Esophagus squamous epithelium (tissue), 5 donors: ENCODE measurements at places on chromosomes 1 and 21.

- no peaks in the 10 kb centered on the region for H3K4me1 ChIP-seq
- H3K36me3 ChIP-seq, result peaks cover 6% of the 10 kb centered on the region
- no peak overlapping the region for H3K4me3 ChIP-seq
Observed at GRCh38 chr1:247156787-247157232, 15.0 kb downstream of the ZNF124 start.

DNA sequence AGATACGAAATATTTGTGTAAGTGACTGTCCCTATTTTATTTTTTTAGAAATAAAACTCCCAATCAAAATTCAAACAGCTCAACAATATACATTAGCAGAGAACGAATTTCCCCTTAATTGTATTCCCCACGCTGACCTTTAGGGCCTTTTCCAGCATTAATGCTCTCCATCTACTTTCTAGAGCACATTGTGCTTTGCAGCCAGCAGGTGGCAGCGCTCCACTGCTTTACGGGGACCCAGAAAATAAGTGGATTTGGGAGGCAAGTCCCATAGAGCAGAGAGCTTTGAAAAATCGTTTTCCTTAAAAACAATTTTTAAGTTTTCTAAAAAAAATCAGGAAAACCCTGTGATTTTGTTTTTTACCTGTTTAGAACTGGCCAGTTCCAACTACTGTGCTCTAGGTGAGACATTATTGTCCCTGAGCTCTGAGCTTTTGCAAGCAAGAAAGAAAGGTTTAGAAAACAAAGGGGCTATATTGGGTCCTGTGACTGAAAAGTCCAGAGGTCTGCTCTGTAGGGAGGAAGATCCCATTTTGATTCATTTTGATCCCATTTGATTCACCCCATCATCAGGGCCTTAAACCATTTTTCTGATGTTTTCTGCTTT, 144.4 kb upstream of the ZNF644 start:
- H3K4me3 ChIP-seq, result no peak overlapping the region
- H3K27ac ChIP-seq, result no peak overlapping the region
- DNase-seq, result no peak
- H3K36me3 ChIP-seq, result no peaks in the 10 kb centered on the region
- H3K27me3 ChIP-seq, result no peaks in the 10 kb centered on the region

DNA sequence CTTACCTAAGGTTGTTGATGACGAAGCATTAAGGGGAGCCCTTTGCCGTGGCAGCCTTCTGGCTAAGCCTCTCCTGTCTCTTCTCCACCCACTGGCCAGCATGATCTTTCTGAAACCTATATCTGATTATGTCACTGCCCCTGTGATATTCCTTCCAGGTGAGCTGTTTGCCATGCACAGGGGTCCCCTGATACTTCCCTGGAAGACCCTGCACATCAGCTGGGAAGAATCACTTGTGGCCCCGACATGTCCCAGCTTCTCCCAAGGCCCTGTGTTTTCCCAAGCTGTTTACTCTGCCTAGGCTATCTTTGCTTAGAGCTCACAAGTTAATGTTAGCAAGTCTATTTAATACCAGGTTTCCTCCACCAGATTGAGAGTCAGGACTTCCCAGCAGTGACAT, 12.3 kb downstream of the RD3 start:
- no peak overlapping the region for H3K27ac ChIP-seq
- no peak for DNase-seq
- H3K4me3 ChIP-seq, result no peak overlapping the region
- no peaks in the 10 kb centered on the region for H3K27me3 ChIP-seq

GRCh38 chr1:227774821-227775661, 39.8 kb downstream of the SNAP47 start:
- H3K4me3 ChIP-seq, result no peak overlapping the region
- H3K27me3 ChIP-seq, result no peaks in the 10 kb centered on the region
- DNase-seq, result no peak
- no peaks in the 10 kb centered on the region for H3K4me1 ChIP-seq
- peaks cover 3% of the 10 kb centered on the region for H3K36me3 ChIP-seq

- peaks cover 19% of the 10 kb centered on the region for H3K4me1 ChIP-seq
- DNase-seq, result no peak
- no peaks in the 10 kb centered on the region for H3K27me3 ChIP-seq
- H3K36me3 ChIP-seq, result no peaks in the 10 kb centered on the region
- no peak overlapping the region for H3K27ac ChIP-seq
- H3K4me3 ChIP-seq, result no peak overlapping the region
Observed at GRCh38 chr21:17050156-17050555, 462.7 kb upstream of the CXADR start.

DNA sequence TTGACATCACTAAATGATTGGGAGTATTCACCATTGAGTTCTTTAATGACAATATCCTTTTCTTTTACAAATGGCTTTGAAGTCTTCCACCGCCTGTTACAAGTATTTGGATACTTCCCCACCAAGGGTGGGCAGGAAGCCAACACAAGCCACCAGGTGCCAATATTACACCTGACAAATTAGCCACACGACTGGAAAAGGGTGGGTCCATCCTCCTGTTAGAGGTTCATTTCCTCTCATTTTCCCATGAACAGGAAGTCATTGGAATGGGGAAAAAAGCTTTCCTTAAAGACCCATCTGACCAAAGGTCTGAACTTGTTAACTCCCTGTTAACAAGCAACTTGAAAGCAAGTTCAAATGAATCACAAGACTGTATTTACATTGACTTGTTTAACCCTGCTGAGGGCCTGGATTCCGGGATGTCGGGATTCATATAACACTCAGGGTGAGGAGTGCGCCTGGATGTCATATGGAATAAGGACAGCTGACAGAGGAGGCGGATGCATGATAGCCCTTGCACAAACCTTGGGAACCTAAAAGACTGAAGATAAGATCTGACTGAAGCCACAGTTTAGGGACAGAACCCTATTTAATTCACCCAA, 40.5 kb upstream of the PROX1 start:
- H3K4me1 ChIP-seq, result no peaks in the 10 kb centered on the region
- H3K27me3 ChIP-seq, result no peaks in the 10 kb centered on the region
- DNase-seq, result no peak
- H3K36me3 ChIP-seq, result no peaks in the 10 kb centered on the region
- H3K27ac ChIP-seq, result no peak overlapping the region

DNA sequence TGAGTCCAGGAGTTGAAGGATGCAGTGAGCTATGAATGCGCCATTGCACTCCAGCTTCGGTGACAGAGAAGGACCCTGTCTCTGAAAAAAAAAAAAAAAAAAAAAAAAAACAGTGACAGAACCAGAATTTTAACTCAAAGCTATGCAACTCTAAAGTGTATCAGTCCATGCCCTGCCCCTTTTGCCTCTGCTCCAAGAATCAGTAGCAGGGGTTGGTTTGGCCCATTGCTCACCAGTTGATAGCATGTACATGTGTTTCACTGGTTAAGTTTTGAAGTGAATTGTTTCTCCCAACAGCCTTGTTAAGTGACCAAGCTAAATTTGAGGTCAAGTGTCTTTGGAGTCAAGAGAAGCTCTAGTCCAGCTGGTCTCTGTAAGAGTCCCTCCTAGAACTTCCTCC, 245.9 kb downstream of the PLPP3 start:
- no peaks in the 10 kb centered on the region for H3K36me3 ChIP-seq

DNA sequence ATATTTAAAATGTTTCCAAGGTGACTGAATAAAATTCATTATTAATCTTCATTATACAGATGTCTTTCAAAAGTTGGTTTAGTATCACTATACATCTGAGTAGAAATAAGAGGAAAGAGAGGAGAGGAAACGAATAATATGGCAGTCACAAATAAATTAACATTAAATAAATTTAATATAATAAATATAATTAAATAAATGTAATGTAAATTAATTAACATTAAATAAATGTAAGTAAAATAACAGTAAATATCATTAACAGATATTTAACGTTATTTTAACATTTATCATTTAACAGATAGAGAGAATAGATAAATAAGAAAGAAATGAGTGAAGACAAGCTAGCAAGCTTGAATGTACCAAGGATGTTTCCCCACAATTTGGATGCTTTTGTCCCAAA, 592.7 kb downstream of the NEGR1 start:
- H3K4me1 ChIP-seq, result no peaks in the 10 kb centered on the region
- DNase-seq, result no peak
- no peak overlapping the region for H3K4me3 ChIP-seq
- H3K36me3 ChIP-seq, result no peaks in the 10 kb centered on the region

DNA sequence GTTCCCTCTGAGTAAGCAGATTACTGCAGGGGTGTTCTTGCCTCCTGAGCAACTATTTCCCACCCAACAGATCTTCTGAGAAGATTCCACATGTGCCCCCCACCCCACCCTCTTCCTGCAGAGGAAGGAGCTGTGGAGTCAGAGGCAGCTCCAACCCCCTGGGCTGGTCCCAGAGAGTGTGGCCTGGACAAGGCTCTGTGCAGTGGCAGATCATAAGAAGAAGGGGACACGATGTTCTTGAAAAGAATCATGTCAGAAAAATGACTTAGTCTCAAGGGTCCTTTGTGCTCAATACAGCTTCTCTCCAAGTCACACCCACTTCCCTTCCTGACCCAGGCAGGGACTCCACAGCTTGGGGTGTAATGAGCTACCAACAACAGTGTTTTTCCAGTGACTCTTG, 95.2 kb downstream of the SYF2 start:
- H3K4me1 ChIP-seq, result no peaks in the 10 kb centered on the region
- no peak overlapping the region for H3K27ac ChIP-seq
- DNase-seq, result no peak
- no peaks in the 10 kb centered on the region for H3K27me3 ChIP-seq

GRCh38 chr1:209101106-209101505, 482.4 kb upstream of the CAMK1G start:
- DNase-seq, result no peak
- no peaks in the 10 kb centered on the region for H3K36me3 ChIP-seq
- no peaks in the 10 kb centered on the region for H3K4me1 ChIP-seq
- peaks cover 10% of the 10 kb centered on the region for H3K27me3 ChIP-seq
- H3K27ac ChIP-seq, result no peak overlapping the region
